Brain (organoid and tissue), 16 donors: ENCODE measurements at places on chromosomes 12 and 14.

- peak; percentile 82 for DNase-seq
Measured at GRCh38 chr12:67456431-67456901, 187.3 kb downstream of the CAND1 start.

DNA sequence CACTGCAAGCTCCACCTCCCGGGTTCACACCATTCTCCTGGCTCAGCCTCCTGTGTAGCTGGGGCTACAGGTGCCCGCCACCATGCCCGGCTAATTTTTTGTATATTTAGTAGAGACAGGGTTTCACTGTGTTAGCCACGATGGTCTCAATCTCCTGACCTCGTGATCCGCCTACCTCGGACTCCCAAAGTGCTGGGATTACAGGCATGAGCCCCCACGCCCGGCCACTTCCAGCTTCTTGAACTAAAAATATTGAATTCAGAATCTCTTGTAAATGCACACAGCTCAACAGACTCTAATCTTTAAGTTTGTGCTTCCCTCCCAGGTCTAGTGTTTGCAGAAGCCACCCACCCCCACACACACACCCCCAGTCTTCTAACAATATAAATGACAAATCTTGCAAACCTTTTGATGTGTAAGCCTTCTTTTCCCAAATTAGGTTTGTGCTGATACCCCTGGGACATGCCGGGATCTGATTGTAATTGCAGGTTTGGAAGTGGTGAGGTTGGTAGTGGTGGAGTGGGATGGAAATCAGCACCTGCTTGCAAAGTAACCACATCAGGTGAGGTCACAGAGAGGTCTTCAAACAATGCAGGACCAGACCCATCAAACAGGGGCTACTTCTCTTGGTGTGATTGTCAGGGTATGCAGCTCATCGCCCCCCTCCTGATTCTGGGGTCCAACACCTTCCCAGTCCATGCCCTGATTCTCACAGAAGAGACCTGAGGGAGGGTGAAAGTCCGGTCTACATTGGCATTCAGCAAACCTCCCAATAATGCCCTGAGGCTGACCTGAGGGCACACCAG, 51.4 kb upstream of the GPR132 start:
- no peak for DNase-seq

DNA sequence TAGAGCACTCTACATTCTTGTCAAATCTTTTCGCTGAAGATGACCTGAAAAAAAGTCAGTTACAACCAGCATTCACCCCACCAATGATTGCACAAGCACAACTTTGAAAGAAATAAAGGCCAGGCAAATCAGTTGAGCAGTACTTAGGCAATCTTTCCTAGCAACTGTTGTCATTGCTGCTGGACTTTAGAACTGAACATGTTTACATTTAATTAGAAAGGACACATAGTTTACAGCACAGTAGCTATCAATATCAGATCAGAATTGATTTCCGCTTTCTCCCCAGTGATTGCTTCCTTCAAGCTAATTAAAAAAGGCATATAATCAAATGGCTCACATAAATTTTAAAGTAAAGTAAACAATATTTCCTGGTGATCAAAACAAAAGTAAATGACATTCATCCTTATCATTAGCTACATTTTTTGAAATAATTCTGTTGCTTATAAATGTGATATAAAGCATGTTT, 128.4 kb downstream of the FOXA1 start:
- no peak for DNase-seq

GRCh38 chr12:110641521-110641920, 27.6 kb downstream of the TCTN1 start:
- peak; percentile 55 for DNase-seq

GRCh38 chr12:65199604-65200003, 30.2 kb downstream of the LEMD3 start:
- no peak for DNase-seq

GRCh38 chr12:115588131-115588530, 689.4 kb downstream of the MED13L start:
- DNase-seq = no peak

- DNase-seq = peak; percentile 3
Measured at GRCh38 chr14:60051721-60052221, 40.0 kb upstream of the PCNX4 start.

DNA sequence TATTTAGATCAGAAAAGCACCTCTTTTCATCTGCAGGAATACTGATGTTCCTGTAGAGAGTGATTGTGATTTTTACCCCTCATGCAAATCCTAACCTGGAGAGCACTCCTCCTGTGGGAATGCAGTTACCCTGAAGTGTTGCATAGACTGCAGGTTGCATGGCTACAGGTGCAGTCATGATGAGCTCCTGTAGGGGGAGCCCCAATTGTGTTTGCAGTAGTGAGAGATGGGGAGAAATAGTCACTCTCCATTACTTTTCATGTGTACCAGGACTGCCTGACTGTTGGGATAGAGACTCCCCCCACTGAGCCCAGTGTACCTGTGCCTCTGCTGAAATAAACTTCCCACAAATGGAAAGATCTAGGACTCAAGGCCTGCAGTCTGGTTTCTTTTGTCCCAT, 1086.5 kb downstream of the SLC6A15 start:
- DNase-seq = no peak

DNA sequence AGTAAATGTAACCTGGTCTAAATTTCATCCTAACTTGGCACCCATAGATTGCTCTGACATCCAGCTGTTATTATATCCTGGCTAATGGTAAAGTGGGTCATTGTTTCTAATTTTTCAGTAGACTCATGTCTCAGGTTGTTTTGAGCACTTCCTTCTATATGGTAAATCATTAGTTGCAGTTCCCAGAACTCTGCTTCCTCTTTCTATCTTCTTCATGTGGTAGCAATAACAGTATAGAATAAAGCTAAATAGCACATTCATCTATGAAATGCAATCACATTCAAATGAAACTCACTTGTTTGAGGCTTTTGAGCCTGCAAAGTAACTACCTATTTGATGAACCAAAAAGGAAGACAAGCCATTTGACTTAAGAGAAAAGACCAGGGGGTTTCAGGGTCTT, 65.1 kb upstream of the GZMB start:
- DNase-seq = no peak

DNA sequence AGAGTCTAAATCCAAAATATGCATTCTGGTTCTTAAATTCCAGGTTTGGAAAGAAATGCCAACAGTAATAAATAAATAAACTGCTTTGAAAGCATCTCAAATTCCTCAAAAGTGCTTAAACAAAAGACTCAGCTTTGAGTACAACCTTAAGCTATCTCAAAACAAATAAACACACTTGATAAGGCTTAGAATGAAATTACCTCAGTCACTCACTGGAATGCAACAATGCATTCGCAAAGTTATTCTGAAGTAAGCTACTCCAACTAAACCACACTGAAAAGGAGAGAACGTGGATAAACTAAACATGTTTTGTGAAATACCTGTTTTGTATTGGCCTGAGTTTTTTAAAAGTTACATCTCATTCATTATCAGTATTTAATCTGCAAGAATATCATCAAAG, 1.2 kb downstream of the SPTSSA start:
- no peak for DNase-seq

DNA sequence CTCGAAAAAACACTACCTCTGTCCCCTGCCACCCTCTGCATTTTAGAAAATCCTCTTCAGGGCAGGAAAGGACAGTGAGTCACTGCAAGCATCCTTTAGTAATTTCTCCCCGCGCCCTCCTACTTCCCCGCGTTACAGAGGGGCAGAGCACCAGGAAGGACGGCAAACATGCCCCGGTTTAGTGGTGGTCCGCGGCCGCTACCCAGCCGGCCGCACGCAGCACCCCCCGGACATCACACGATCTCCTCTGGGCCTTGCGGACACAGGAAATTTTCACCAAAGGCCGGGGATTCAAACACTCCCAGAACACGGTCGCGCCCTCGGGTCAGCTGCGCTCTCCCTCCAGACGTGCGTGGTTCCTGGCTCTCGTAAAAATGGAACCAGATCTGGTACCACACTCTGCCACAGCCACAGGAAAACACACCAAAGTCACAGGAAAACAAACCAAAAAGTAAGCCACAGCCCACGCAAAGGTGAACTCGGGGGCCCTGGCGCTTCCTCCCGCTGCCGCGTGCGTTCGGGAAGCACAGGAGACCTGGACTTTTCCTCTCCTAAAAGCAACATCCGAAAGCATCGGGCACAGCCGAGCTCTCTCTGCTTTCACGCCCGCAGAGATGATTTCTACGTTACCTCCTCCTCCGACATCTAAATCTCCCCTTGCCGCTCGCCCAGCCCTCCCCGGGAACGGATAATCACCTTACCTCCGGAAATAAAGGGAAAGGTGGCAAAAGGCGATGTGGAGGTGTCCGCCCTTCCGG, 839 bp downstream of the SLC38A1 start:
- peak; percentile 55 for DNase-seq

GRCh38 chr14:90483571-90483974, 86.7 kb downstream of the CALM1 start:
- DNase-seq = no peak

DNA sequence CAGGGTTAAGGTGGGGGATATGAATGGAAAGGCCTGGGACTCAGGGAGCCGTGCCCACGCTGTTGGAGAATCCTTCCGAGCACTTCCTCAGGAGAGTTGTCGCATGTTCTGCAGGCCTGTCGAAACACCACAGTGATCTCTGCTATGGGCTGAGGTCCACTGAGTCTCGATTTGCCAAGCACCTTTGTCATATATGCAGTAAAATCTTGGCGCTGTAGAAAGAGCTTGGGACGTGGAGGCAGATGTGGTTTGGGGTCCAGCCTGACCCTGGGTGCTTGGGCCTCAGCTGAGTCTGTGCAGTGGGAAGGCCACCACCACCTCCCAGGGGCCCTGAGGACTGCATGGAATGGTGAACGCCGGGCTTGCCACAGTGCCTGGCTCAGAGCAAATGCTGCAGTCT, 32.9 kb downstream of the C14orf132 start:
- no peak for DNase-seq

DNA sequence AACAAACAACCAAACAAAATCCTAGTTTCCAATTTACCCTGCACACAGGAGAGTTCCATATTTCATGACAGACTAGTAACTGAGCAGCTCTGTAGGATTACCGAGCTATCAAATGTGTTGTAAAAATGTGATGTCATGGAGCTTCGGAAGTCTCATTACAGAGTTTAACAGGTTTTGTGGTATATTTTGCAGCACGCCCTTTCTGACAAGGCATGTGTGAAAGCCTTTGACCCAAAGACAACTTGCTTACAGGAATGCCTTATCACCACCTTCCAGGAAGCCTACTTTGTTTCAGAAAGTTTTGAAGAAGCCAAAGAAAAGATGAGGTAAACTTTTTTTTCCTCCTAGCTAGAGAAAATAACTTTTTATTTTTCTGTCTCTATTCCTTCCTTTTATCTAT, 92.4 kb downstream of the TPH2 start:
- no peak for DNase-seq

- DNase-seq = no peak
Measured at GRCh38 chr12:12338527-12339168, 11.4 kb downstream of the MANSC1 start.

GRCh38 chr14:68784226-68784910, 8.5 kb downstream of the ZFP36L1 start:
- no peak for DNase-seq

GRCh38 chr14:20904393-20905029, 13.3 kb downstream of the RNASE3 start:
- DNase-seq = no peak

DNA sequence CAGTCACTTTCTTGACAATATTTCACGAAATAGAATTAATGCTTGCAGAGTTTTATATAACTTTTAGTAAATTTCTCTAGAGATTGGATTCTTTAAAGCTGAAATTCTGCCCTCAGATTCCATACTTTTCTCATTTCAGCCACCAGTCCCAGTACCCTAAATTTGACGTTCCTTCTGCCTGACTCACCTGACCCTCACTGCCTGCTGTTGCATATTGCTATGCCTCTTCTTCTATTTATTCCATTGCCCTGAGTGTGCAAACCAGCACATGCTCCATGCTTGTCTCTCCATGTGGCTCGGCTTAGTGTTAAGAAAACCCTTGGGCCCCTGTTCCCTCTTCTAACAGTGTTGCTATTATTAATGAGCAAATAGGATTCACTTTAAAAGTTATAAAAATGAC, 533.3 kb downstream of the LRFN5 start:
- no peak for DNase-seq

- DNase-seq = no peak
Measured at GRCh38 chr12:70351076-70351475, 15.0 kb upstream of the KCNMB4 start.

GRCh38 chr14:74190927-74191575, 48.2 kb upstream of the VSX2 start:
- peak; percentile 24 for DNase-seq

DNA sequence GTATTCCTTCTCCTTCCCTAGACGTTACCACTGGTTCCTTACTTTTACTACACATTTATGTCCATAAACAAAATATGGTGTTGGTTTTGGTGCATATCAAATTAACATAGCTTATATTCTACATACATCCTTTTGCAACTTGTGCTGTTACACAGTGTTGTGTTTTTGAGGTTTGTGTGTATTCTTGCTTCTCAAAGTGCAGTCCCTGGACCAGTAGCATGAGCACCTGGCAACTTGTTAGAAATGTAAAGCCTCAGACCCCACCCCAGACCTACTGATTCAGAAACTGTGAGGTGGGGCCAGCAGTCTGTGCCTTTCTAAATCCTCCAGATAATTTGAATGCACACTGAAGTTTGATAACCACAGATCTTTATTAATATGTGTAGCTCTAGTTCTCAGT, 65.9 kb downstream of the RNFT2 start:
- no peak for DNase-seq

DNA sequence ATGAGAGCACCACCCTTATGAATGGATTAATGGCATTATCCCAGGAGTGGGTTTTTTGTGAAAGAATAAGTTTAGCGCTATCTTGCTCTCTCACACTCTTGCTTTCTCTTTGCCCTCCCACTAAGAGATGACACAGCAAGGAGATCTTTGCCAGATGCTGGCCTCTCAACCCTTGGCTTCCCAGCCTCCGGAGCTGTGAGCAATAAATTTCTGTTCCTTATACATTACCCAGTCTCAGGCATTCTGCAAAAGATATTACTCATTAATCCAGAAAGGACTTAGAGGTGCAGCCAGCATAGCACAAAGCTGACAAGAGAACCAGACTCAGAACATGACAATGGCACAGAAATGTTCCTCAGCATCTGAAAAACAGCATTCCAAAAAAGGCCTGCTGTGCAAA, 190.6 kb downstream of the ITPR2 start:
- DNase-seq = no peak

- DNase-seq = no peak
Measured at GRCh38 chr12:131803961-131804521, 24.2 kb upstream of the MMP17 start.

- DNase-seq = peak; percentile 50
Measured at GRCh38 chr14:78278464-78279250, 108.5 kb downstream of the NRXN3 start.

DNA sequence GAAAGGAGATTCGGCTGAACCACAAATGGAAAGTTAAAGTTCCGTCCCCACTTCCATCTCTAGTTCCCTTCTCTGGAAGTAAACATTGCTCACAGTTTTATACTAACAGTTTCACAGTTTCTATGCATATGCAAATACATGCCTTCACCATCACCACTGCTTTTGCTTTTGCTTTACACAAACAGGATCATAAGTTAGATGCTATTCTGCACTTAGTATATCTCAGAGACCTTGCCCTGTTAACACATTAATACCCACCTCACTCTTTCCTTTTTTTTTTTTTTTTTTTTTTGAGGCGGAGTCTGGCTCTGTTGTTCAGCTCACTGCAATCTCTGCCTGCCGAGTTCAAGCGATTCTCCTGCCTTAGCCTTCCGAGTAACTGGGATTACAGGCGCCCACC, 890 bp downstream of the TEP1 start:
- no peak for DNase-seq

- no peak for DNase-seq
Measured at GRCh38 chr14:102872020-102872419, 50.4 kb upstream of the AMN start.

- peak; percentile 16 for DNase-seq
Measured at GRCh38 chr14:89702073-89702875, 252.3 kb downstream of the EFCAB11 start.

- no peak for DNase-seq
Measured at GRCh38 chr14:37550511-37550910, 44.5 kb downstream of the FOXA1 start.
